Activated CD4-positive, CD25-positive, alpha-beta regulatory T cell treated with anti-CD3 and anti-CD28 coated beads, Interleukin-2, amount 50 U/mL, for 24 hours (primary cell): ENCODE measurements at places on chromosomes 16 and 17.
A peak's percentile ranks its signal among the peaks of the same experiment; 100 is the strongest.

DNA sequence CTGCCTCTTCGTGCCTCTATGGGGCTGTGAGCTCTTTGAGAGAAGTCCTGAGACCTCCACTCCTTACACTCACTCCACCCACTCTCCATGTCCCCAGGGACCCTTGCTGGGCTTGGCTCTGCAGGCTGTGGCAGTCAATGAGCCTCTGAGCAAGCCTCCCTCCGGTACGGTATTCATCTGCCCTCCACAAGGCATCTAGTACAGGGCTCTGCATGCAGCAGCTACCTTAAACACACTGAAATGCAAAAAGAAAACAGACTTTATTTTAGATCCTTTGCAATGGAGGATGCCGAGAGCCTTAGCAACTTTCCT is 38.9 kb upstream of the SMPD3 start:
- ATAC-seq, result no peak

DNA sequence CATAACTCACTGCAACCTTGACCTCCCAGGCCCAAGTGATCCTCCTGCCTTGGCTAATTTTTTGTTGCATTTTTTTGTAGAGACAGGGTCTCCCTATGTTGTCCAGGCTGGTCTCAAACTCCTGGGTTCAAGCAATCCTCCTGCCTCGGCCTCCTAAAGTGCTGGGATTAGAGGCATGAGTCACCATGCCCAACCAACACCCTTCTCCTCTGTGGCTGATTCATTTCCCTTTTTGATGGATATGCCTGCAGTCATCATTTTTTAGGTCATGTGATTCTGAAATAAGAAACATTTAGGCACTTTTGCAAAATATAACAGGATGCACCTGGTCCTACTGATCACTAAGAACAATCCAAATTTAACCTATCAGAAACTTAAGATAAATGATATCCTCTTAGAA is 44.0 kb upstream of the YPEL2 start:
- no peak for ATAC-seq

DNA sequence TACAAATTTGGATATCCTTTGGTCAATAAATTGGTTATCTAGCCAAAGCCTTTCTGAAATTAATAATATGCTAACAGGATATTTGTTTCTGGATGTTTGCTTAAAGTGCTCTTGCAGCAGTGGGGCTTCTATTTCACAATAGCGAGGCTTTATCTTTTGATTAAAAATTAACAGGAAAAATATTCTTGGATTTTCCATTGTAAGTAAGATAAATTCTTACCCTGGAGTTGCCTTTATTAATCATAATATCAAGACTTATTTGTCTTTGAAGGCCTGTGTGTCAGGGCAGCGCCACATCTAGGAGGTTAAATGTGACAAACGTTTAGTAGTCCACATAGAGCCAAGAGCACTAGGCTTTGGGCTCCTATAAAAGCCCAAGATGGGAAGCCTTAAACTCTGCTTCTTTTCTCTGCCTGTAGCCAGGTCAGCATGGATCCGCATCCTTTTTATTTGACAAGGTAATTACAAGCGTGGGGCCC is 5.3 kb downstream of the TMEM97 start:
- no peak for ATAC-seq

DNA sequence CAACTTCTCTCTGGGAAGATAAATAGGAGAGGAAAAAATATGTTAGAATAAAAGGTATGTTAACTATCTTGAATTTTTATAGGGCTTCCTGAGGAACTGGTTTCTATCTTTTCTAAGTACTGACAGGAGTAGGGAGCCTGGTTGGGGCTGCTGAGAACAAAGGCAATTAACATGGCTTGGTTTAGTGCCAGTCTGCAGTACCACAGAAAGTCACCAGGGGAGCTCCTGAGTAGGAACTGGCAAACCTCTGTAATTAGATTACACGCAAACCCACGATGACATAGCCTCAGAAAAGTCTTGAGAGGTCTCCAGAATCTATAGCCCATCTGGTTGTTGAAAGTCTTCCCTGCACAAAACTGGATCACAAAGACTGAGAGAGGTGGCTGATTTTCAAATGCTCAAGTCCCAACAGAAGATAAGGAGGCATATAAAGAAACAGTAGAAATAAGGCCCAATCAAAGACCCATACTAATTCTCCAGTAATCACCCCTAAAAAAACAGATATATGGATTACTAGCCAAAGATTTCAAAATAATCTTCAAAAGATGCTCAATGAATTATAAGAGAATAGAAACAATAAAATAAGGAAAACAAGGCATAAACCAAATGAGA is 11.7 kb upstream of the CNTNAP4 start:
- no peak for ATAC-seq

DNA sequence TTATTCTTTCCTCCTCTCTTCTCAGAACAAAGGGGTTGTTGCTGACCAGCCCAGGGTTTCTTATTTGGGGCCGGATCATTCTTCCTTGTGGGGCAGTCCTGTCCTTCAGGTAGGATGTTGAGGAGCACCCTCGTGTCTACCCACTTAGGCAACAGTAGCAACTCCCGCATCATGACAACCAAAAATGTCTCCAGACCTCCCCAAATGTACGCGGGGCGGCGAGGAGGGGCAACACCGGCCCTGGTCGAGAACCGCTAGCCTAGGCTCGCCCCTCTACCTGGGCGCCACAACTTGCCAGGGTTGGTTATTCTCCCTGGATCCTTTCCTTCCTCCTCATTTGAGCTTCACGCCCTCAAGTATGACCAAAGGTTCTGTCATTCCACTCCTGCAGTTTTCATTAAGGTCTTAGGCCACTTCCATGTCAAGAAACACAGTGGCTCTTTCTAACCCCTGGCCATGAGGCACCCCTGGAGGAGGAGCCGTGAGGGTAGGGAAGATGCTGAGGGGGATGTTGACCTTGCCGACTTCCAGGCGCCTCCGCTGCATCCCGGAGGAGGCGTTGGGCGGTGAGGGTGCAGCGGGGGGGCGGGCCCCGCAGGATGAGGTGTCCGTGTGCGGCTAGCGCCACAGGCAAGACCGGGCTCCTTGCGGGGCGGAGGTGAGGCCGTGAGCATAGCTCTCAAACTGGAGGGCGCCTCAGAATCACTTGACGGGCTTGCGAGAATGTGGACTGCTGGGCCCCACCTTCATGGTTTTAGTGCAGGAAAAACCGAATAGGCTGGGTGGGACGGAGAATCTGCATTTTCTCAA is 712 bp upstream of the SPECC1 start:
- ATAC-seq, result peak; percentile 34

GRCh38 chr17:14579716-14580115 is 278.8 kb downstream of the HS3ST3B1 start:
- no peak for ATAC-seq

GRCh38 chr17:77407321-77408277 is 266.8 kb downstream of the SEC14L1 start:
- ATAC-seq, result no peak

GRCh38 chr16:53946746-53947386 is 242.9 kb downstream of the FTO start:
- no peak for ATAC-seq

DNA sequence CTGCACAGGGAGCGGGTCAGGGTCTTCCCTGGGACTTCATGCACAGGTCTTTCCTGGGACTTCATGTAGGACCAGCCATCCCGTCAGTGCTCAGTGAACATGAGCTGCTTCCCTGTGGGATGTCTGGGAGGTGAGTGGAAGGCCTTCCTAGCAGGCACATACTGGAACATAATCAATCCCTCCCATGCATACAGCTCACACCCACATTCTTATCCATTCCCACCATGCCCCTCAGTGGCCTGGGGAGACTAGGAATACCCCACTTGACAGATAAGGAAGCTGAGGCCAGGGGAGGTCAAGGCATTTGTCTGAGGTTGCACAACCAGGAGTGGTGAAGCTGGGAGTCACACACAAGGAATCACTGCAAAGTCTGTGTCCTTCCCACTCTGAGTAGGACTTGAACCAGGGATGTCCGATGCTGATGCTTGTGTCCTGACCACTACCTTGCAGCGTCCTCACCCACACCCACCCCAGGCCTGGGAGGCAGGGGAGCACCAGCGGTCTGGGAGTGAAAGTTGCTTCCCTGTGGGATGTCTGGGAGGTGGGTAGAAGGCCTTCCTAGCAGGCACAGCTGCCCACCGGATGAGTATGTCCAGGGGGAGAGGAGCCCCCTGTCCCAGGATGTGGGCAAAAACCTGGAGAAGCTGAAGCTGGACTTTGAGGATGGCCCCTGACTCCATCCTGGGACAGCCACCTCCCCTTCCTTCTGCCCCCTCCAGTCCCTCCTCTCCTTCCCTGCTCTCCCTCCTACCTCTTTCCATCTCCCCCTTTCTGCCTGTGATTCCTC is 1.0 kb upstream of the NLRC5 start:
- ATAC-seq, result no peak

DNA sequence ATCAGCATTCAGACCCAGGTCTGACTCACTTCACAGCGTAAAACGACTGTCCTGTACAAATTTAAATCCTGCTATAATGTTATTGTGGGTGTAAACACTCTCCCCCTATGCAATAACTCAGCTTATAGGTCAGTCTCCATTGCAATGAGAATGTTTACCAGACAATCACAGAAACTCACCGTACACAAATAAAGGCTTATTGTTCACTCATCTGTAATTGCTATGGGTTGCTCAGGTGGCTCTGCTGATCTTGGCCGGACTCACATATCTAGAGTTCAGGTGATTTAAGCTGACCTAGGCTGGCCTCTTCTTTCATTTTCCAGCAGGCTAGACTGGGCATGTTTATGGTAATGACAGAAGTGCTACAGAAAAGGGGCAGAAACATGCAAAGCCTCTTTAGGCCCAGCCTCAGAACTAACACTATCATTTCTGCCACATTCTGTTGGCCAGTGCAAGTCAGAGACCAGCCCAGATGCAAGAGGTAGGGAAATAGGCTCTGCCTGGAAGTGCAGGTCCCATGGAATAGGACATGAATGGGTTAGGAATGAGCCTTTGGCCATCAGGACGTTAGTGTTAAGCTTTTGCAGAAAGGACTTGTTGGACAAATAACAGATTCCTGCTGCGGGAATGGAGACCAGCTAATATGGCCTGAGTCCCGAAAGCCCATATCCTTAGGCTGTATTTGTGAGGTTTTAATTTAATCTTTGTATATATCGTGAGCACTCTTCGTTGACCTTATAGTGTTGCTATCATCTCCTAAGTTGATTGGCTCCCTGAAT is 44.0 kb downstream of the HLF start:
- ATAC-seq, result no peak

DNA sequence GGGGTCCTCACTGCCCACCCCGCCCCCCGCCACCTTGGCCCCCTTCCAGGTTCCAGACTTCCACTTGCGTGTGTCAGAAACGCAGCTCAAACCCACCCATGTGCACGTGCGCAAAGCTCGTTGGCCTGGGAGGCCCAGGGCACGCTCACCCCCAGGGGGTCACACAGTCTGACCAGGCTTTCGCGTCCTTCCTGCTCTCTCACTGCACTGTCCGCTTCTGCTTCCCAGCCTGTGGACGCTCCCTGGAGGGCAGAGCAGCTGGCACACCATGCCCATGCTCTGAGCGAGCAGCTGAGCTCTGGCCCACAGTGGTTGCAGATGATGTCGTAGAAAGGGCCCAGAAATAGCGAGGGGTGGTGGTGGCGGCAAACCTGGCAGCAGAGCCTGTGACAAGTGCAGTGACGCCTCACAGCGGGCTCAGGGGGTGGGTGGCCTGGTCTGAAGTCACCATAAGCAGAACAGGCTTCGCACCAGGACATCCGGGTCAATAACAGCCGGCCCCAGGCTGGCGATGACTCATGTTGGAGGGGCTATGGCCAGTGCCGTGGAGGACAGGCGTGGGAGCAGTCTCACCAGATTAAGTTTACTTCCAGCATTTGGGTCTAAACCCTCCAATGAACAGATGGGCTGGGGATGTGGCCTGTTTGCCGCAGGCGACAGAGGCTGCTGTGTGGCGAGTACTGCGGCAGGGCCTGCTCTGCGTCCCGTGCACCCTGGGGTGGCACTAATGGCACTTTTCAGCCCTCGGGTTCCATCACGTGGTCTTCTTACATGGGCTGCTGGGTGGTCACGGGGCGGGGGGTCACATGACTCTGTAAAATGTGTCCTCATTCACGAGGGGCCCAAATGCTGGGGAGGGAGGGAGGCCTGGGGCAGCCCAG is 49.0 kb downstream of the NT5M start:
- no peak for ATAC-seq

GRCh38 chr17:37399265-37399803 is 7.3 kb downstream of the ACACA start:
- ATAC-seq, result no peak

DNA sequence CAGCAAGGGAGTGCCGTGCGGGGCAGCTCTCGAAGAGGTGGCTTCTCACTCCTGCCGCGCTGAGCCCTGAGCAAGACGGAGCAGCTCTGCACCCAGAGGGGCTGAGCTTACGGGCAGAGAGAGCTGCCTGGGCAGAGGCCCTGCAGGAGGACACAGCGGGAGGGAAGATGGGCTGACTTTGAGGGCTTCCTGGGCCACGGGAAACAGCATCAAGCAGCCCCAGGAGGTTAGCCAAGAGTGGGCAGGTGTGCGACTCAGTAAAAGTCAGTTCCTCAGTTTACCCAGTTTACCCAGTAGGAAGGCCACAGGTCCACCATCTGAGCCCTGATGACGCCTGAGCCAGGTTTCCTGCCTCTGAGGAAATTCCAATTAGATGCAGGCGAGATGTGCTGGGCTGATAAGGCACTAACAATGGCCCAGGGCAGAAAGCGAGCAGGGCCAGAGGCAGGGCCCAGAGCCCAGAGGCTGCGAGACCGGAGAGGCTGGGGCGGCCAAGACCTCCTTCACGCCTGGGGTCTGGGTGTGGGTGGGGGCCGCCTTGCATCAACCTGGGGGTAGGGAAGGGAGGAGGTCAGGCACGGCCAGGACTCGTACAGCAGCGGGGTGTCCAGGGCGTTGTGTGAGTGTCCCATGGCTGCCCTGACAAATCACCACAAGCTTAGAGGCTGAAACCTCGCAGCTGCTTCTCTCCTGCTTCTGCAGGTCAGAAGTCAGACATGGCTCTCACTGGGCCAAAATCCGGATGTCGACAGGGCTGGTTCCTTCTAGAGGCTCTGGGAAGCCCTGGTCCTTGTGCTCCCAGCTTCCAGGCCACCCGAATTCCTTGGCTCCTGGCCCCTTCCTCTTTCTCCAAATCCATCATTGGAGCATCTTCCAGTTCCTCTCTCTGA is 32.0 kb upstream of the CIBAR2 start:
- ATAC-seq, result no peak

DNA sequence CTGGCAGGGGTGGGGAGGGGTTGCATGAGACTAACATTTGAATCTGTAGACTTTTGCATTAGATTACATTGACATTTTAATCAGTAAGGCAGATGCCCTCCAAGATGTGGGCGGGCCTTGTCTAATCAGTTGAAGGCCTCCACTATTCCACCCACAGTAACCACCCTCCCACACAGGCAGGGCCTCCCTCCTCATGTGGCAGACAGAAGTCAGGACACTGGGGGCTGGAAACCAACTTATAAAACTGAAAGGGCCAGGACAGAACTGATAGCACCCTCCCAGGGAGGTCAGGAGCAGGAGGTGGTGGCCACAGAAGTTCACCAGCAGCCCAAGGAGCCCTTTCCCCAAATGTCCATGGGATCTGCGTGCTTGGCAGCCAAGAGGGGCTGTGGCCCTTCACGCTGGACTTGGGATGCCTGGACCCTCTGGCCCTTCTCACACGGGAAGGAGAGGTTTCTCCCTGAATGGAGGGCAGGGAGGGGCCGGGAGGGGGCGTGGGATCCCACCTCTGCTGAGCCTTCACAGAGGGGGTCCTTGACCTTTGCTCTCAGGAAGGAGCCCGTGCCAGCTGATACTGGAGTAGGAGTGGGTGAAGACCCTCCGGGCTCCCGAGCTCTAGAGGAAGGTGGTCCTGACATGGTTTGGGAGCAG is 4.6 kb downstream of the PYCR1 start:
- no peak for ATAC-seq

GRCh38 chr16:70418274-70418992 is 20.5 kb downstream of the ST3GAL2 start:
- ATAC-seq, result no peak
